ENCODE measurements at places on chromosomes 4 and X.

GRCh38 chrX:138287205-138287877 is 424.2 kb downstream of the FGF13 start:
- no peak for DNase-seq

DNA sequence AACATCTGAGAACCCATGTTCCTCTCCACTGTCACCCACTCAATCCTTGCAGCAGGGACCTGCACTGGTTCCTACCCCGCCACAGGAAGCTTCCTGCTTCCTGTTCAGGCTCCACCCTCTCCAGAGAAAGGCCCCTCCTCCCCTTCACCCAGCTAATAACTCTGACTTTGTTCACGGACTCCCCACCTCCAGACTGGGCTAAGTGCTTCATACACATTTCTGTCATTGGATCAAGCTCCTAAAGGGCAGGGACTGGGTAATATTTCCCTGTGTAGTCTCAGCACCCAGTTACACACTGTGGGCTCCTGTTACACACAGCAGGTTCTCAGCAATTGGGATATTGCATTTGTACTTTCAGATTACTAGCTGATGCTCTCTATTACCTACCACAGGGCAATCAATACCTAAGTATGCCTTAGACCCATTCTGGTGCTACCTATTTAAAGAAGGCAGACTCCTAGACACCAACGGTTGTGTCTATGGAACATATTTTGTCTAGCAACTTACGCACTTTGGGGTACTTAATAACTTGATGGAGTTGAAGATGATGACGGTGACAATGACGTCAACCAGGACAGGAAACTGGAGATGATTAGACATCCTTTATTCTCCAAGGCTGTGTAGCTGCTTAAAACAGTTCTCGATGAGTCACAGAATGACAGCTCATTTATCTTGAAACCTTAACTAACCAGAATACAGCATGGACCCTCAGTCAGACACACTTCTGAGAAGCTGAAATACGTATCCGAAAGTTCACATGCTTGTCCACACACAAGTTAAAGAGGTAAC is 58.1 kb downstream of the MAML3 start:
- DNase-seq: no peak

DNA sequence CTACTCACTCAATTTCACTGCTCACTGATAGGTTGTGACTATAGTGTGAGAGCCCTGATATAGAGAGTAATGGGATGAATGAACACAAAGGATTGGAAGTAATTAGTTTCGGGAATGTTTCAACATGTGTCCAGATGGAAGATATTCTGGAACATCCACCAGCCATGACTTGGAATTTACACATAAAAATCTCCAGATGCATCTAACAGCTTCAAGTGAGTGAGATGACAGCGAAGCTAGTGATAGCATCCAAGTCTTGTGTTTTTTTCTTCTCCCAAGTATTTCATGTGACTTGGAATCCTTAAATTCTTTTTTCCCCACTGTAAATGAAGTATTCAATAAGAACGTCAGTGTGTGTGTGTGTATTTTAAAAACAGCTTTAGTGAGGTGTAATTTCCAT is 82.1 kb downstream of the CLDN34 start:
- no peak for DNase-seq

DNA sequence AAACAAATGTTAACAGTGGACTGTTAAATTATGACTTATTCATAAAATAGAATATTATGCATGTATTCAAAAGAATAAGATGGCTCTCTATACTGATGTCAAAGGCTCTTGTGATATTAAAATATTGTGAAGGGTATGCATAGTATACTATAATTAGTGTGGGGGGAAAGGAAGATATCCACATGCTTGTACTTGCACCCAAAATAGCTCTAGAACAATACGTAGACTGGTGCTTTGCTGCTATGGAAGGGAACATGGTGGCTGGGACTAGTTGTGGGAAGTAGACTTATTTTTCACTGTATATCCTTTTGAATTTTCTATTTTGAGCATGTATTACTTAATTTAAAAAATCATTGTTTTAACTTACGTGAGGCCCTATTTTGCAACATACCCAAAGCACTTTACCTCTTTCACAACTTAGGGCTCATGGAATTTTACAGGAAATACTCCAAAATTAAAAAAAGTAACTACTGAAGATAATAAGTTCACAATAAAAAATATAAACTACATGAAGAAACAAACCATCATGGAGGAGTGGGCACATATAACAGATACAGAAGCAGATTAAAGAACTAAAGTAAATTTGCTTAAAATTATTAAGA is 7.9 kb downstream of the PGRMC2 start:
- no peak for DNase-seq

GRCh38 chr4:145285928-145286327 is 105.5 kb upstream of the OTUD4 start:
- DNase-seq: no peak

DNA sequence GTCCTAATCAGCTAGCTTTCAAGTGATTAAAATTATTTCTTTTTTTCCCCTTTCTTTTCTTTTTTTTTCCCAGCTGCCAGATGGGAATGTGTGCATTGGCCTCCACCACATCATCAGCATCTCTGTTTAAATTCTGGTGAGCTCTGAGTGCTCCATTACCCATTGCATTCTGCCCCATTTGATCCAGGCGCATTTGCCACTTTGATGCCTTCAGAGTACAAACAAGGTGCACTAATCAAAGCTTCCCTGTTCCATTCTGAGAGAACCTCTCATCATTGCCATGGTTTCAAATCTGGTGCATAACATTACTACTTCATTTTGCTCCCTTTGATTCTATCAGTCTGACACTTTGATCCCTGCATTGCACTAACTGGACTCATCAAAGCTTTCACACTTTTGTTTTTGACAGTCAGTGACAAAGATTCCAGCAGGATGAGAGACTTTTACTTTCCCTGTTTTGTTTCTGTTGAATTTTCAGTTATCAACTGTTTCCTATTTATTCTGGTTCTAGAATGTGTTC is 238.8 kb upstream of the PCDH10 start:
- no peak for DNase-seq

GRCh38 chr4:8589336-8589735 is 3.2 kb upstream of the CPZ start:
- no peak for DNase-seq

GRCh38 chr4:47195706-47196105 is 164.3 kb downstream of the GABRB1 start:
- no peak for DNase-seq

DNA sequence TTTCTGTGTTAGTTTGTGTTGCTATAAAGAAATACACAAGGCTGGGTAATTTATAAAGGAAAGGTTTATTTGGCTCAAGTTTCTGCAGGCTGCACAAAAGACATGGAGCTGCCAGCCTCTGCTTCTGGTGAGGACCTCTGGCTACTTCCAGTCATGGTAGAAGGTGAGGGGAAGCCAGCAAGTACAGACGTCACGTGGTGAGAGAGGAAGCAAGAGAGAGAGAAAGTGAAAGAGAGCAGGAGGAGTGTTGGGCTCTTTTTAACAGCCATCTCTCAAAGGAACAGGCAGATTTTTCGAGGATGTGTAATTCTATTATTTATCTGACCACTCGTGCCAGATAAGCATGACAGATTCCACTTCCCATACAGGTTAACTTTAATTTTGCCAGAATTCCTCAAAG is 1199.1 kb downstream of the ADGRL3 start:
- DNase-seq: peak; percentile 5

GRCh38 chr4:55807556-55807955 is 12.0 kb upstream of the EXOC1L start:
- no peak for DNase-seq

DNA sequence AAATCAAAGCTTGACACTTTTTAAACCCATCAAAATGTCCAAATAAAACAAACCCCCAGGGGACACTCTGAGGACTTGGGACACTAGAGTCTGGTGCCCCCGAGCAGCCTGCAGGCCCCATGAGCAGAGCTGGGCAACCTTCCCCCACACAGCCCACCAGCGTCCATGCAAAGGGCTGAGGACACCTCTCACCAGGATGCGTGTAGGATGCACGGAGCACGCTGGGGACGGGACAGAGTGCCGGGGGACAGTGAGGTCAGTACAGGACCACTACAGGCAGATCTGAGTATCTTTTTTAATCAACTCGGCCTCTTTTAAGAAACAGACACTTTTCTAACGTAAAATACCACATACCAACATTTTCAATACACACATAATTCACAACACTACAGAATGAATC is 6.9 kb downstream of the GAK start:
- DNase-seq: no peak

GRCh38 chrX:118373538-118373937 is 27.6 kb downstream of the WDR44 start:
- no peak for DNase-seq

Data from GM10248 (cell line).